ENCODE measurements at places on chromosomes 13 and 19.

- DNase-seq = peak; percentile 53
Observed at GRCh38 chr19:28556371-28556770, 656.6 kb downstream of the UQCRFS1 start.

DNA sequence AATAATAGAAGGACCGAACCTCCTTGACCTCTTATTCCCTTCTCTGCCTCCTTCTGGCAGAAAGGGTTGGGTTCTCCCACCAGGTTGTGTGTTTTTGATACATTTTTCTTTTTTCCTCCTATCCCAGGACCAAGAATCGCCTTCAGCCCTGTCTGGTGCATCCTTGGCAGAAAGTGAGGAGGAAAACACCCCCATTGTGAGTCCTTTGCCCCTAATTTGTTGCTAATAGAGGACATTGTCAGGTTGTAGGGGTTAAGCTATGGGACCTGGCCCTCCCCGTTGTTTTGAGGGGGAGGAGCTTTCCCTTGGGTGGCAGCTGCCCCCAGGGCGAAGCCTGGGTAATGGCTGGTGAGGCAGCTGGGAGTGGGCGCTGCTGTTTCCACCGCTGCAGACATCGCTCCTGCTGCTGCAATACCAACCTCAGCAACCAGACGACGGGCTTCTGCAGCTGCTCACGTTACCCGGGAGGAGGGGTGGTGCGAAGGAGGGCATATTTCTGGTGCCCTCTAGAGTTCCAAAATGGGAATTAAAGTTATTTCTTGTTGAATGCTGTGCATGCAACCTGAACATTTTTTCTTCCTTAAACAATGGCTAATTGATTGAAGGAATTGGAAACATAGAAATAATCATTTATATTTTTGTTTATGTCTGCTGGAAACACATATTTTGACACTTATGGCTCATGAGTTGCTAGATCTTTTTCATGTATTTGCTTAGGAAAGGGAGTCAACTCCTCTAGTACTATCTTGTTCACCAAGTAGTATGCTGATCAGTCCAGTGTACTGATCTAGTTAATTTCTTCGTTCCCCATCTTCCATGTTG lies 1.5 kb downstream of the ZMYM2 start:
- DNase-seq = peak; percentile 87

DNA sequence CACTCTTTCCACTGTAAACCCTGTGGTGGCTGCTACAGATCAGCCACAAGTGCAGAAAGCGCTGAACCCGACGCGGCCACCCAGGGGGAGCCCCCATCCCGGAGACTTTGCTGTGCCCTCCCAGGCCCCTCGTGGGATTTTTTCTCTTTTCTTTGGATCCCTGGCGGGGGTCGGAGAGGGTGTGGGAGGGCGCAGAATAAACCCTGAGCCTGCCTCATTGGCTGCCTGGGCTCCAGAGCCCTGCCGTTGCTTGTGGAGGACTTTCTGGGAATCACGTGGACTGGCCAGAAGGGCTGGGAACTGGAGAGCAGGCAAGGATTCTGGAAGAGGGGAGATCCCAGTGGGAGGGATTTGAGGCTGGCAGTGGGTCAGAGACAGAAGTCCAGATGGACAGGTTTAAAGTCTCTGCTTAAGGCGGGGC lies 24.9 kb downstream of the GADD45B start:
- DNase-seq = no peak

GRCh38 chr13:113155982-113156655 lies 2.3 kb upstream of the PROZ start:
- no peak for DNase-seq

- no peak for DNase-seq
Observed at GRCh38 chr13:107866032-107866940, 349.1 kb downstream of the LIG4 start.

GRCh38 chr19:42065051-42065450 lies 5.0 kb downstream of the GRIK5 start:
- no peak for DNase-seq

GRCh38 chr13:42865768-42866102 lies 84.4 kb downstream of the FAM216B start:
- no peak for DNase-seq

DNA sequence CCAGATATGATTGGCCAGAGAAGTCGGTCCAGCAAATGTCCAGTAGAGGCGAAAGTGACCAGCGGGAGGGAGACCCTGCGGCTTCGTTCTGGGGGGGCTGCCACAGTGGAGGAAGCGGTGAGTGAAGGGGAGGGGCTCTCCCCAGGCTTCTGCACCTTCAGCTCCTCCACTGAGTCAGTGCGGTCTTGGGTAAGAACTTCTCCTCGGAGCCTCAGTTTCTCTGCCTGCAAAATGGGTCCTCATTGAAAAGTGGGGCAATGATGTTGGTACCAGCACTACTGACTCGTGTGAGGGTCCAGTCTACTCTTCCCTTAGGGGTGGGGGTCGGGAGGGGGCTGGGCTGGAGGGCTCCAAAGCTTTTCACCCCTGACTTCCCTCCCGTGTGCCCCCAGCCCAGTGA lies 4.2 kb downstream of the GIPC3 start:
- no peak for DNase-seq

DNA sequence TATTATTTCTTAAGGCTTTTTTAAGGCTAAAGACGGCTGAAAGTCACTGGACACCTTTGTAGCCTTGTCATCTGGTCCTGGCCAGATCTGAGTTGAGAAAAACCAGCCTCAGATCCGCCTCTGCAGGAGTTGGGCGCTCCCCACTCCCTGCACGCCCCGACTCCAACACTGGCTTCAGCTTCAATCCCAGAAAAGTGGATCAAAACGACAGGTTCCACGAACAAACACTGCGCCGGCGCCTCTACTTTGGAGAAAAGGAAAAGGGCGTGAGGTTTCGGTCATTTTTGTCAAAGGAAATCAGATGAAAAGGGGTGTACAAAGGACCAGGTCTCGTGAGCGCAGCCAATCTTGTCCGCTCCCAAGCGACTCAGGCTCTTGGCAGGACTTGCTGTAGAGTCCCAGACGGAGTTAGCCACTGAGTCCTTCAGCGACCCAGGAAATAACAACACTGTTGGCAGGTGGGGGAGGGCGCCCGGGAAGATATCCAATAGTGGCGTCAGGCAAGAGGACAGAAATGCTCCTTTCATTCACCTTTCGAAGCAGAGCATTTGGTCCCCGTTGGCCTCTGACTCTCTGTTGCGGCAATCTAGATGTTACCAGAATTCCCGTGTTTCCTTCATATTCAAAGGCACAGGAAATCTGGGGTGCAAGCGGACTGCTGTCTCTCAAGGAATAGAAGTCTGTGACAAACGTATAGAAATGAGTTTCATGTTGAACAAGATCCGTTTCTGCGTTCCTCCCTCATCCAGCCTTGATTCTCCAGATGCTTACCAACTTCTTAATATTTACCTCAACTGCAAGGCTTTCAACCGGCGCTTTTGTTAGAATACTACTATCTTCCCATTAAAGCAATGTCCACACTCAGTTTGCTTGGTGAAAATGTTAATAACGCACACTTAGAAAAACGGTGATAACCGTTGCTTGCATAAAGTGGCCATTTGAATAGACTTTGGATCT lies 1.8 kb upstream of the CCNA1 start:
- no peak for DNase-seq

DNA sequence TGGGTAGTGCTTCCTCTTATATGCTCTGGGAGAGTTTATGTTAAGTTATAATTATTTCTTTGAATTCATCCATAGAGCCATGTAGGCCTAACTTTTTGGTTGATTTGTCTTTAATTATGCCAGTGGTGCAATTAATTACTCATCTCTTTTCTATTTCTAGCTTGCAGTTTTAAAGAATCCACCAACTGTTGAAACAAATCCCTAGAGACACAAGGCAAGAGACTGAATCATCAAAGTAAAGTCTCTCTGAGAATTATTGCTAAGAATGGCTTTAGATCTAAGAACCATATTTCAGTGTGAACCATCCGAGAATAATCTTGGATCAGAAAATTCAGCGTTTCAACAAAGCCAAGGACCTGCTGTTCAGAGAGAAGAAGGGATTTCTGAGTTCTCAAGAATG lies 5.9 kb upstream of the ZNF551 start:
- DNase-seq = no peak

DNA sequence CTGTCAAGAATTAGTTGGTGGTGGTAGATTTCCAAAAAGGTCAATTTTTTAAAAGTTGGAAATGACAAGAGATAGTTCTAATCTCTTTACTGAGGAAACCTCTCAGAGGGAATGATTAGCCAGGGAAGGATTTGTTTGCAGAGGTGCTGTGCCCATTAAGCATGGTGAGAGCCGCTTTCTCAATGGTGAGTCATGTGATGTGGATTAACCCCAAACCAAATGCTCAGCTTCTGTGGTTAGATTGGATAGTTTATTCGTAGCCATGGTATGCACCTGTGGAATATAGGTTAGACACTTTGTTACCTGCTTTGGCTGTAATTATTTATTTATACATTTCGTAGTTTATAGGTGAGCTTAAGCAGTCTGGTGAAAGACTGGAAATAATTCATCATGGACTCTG lies 7.1 kb downstream of the HNRNPM start:
- DNase-seq = no peak

DNA sequence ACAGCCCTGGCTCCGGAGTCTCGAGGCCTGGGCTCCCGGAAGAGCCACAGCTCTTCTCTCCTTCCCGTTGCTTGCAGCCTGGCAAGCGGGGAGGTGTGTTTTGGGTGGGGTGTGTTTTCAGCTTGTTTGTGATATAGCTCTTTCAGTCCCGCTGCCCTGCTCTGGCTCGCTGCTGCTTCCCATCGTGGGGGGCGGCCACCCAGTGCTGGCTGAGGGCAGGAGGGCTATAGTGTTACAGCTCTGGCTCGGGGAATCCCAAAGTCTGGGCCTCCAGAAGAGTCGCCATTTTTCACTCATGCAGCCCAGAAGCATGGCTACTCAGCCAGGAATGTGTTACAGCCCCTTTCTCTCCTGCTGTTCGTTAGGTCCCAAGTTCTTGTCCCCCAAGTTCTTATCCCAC lies 2.2 kb upstream of the ZNF256 start:
- no peak for DNase-seq

GRCh38 chr13:80306337-80306972 lies 34.5 kb downstream of the SPRY2 start:
- no peak for DNase-seq

DNA sequence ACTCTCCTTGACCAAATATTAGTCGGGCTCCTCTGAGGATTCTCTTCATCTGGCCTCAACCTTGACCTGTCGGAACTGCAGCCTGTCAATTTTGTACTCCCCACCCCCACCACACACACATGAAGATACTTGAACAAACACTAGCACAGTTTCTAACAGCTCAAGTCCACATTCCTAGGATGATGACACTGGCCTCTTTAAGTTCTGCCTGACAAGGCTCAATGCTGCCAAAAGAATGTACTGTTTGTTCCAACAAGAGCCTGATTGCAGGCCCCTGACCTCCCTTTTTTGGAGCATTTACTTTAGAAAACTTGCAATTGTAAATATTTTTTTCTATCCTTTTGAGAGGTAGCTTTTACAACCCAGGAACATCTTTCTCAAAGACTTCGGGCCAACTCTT lies 169.2 kb upstream of the IRS2 start:
- no peak for DNase-seq

DNA sequence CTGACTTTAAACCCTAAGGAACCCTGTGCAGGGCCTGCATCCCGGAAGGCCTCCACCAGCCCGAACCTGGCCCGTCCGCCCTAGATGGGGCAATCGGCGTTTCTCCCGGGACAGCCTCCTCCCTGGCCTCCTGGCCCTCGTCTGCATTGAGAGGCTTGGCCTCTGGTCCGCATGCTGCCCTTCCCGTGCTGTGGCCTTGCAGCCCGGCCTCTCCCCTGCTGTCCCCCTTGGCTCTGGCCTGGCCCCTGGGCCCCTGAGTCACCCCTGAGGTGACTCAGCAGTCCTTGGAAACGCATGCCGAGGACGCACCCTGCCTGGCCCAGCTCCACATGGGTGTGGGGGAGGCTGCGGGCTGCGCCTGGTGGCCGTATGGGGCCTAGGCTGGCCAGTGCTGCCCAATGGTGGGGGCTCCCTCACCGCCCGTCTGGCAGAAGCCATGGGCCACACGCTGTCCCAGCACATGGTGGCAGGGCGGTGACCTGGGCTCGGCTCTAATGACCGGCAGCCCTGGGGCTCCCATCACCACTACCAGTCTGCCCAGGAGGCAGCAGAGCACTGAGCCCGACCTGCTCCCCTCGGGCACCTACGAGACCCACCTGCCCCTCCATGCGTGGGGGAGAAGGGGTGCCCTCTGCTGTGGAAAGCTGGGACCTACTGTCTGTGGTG lies 25.7 kb downstream of the SH3GL1 start:
- DNase-seq = no peak

GRCh38 chr13:44230071-44230470 lies 143.6 kb upstream of the SERP2 start:
- DNase-seq = no peak

GRCh38 chr13:38819053-38819452 lies 132.2 kb downstream of the FREM2 start:
- DNase-seq = no peak

- no peak for DNase-seq
Observed at GRCh38 chr13:98274921-98275487, 97.9 kb upstream of the RNF113B start.

- DNase-seq = no peak
Observed at GRCh38 chr19:7199613-7200533, 94.3 kb downstream of the INSR start.

DNA sequence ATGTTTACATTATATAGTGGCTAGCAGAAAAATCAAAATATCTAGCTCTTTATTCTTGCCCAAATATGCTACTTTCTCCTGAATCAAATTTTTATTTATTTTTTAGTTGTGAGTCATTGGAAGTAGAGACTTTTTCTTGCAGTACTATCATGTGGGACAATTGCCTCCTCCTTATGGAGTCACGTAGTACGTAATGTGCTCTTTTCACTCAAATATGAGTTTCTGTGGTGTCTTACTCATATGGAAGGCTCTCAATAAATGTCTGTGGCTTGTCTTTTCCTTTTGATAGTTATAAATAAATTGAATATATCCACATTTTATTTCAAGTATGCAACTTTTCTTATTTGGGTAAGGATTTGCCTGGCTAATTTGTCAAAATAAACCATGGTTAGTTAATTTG lies 1411.0 kb upstream of the SLC10A2 start:
- no peak for DNase-seq

- DNase-seq = no peak
Observed at GRCh38 chr19:58334691-58335249, 8.0 kb downstream of the ZSCAN22 start.

- no peak for DNase-seq
Observed at GRCh38 chr13:89034015-89034414, 1362.8 kb downstream of the SLITRK5 start.

- no peak for DNase-seq
Observed at GRCh38 chr13:50552424-50552966, 291.0 kb downstream of the DLEU7 start.

All from thymus (tissue), 14 donors.